ENCODE measurements at places on chromosomes 16 and 17.

DNA sequence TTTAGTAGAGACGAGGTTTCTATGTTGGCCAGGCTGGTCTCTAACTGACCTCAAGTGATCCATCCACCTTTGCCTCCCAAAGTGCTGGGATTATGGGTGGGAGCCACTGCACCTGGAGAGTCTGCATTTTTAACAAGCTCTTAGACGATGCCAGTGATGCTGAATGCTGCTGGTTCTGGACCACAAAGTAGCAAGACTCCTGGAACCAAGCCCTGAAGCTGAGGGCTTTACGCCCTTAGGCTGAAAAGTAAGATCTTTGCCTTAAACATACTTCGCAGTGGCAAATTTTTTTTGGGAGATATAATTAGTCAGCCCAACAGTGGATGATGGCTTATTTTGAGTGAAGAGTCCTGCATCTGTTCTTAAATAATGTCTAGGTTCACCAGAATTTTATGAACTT lies 14.0 kb downstream of the METTL9 start:
- DNase-seq, result no peak

GRCh38 chr16:16828913-16829398 lies 450.0 kb downstream of the NPIPA7 start:
- DNase-seq, result no peak

GRCh38 chr17:34549966-34550365 lies 29.4 kb upstream of the TMEM132E start:
- DNase-seq, result no peak

- DNase-seq, result no peak
Measured at GRCh38 chr17:74473294-74473693, 6.9 kb downstream of the CD300A start.

DNA sequence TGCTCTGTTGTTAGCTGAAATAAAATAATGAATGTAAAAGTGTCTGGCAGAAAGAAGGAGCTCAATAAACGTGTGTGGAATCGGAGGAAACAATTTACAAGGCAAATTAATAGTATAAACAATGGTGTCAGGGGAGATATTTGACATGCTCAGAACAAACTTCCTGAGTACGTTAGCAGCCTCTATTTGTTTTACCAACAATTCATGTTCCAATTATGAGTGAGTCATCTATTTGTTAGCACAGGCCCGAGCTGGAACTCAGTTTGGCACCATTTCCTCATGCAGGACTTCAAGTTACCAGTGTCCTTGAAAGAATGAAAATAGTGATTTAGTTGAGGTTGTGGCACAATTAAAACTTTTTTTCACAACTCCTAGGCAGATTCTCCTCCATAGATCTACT lies 9.1 kb downstream of the ASIC2 start:
- peak; percentile 63 for DNase-seq

DNA sequence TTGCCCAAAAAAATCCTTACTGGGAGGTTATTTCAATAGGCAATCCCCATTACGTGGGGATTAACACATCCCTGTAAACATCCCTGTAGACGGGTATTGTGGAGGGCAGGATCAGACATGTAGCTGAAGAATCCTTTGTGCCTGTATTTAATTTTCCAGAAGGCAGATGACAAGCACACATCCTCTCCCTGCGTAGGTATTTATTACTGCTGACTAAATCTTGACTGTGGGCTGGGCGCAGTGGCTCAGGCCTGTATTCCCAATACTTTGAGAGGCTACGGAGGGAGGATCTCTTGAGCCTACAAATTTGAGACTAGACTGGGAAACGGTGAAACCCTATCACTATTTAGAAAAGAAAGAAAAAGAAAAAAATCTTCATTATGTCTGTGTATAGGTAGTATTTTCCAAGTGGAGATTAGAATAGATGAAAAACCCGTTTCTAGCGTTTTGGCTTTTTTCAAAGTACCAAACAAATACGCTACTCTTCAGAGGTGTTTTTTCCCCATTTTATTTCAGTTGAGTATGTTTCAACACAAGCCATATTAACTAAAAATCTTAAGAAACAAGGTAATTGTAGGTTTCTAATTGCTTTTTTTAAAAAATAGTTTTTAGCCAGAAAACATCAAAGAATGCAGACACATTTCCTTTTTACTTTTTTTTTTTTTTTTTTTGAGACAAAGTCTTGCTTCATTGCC lies 1.5 kb upstream of the MARF1 start:
- DNase-seq, result peak; percentile 91

DNA sequence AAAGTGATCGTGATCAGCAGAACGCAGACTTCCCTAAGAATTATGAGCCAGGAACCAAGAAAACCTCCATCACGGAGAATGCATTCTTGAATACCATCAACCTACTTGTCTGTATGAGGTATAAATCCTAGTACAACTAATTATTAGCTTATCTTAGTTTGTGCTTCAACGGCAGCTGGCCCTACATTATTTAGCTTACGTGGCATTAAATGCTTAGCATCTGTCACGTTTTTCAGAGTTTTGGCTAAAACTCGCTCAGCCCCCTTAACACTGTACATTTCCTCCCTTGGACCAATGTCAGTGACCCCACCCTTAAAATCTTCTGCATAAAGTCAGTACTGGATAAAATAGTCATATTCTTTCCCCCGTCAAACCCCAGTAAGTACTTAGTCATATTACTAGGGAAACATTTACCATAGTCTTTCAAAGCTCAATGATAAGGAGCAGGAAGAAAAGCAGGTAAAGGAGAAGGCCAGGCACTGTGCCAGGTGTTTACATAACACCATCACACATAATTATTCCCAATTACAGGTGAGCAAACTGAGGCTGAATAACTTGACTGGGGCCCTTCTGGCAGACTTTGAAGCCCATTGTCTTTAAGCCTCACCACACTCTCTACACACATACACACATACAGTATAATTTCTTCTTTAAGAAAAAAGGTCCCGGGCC lies 16.6 kb upstream of the TXNDC11 start:
- no peak for DNase-seq
